ENCODE measurements at places on chromosomes 13 and 19.

- DNase-seq = no peak
Measured at GRCh38 chr13:57832187-57832586, 200.6 kb downstream of the PCDH17 start.

- DNase-seq = no peak
Measured at GRCh38 chr13:86870444-86870843, 800.7 kb upstream of the SLITRK5 start.

- DNase-seq = no peak
Measured at GRCh38 chr13:33550885-33551284, 265.3 kb upstream of the STARD13 start.

- peak; percentile 50 for DNase-seq
Measured at GRCh38 chr13:48579165-48579918, 46.5 kb upstream of the RCBTB2 start.

DNA sequence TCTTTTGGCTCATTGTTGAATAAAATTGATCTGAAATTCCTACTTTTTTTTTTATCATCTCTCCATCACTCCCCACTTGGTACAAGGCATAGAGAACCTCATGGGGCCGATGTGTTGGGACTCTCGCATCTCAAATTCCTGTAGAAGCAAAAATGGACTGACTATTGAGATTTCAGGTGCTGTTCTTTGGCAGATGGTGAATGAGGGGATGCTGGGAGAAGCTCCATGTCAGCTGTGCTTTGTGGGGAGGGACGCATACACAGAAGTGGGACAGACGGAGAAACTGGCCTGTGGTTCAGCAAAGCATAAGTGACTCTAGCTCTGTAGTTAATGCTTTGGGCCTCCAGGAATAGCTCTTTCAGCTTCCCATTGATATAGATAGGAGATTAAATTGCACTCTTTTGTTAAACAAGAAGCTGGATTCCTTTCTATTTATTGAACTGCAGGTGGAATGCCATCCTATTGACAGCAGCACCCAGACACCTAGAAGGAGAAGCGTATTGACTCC is 194.5 kb upstream of the RNF113B start:
- DNase-seq = no peak

DNA sequence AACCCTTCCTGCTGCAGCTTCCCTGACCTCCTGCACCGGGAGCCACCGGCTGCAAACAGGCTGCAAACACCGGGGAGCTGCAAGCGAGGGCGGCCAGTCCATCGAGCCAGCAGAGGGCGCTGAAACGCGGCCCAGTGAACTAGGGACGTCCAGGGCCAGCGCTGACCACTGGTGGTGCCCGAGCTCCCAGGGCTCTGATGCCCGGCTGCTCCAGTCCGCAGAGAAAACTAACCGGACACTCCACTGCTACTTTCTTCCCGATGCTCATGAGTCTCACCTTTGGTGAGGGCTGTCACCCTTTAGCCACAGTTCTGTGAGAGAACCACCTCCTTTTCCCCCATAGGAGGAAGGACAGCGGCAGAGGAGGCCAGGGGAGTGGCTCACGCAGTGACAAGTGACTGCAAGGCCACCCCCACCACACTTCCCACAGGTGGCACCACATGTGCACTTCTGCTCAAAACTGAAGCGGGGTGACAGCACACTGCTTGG is 82.8 kb upstream of the MTIF3 start:
- DNase-seq = no peak

- DNase-seq = no peak
Measured at GRCh38 chr19:6276447-6276846, 3.3 kb downstream of the MLLT1 start.

DNA sequence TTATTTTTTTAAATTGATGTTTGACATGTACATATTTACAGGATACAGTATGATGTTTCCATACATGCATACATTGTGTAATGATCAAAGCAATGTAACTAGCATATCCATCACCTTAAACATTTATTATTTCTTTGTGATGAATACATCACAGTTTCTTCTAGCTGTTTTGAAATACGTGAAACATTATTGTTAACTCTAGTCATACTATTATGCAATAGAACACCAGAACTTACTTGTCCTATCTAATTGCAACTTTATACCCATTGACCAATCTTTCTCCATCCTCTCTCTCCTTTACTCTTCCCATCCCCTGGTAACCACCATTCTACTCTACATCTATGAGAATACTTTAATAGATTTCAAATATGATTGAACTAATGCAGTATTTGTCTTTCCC is 1942.7 kb downstream of the PCDH9 start:
- DNase-seq = no peak

DNA sequence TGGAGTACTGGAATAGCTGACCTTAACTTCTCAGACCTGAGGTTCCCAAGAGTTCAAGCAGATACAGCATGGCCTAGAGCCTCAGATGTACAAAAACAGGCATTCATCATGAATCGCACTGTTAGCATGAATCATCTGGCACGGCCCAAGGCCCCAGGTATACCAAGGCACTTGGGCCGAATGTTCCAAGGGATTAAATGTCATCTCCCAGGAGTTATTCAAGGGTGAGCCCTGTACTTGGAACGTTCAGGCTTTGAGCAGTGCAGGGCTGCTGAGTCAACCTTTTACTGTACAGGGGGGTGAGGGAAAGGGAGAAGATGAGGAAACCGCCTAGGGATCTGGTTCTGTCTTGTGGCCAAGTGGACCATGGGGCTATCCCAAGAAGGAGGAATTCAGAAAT is 6.3 kb downstream of the KLK3 start:
- DNase-seq = no peak

DNA sequence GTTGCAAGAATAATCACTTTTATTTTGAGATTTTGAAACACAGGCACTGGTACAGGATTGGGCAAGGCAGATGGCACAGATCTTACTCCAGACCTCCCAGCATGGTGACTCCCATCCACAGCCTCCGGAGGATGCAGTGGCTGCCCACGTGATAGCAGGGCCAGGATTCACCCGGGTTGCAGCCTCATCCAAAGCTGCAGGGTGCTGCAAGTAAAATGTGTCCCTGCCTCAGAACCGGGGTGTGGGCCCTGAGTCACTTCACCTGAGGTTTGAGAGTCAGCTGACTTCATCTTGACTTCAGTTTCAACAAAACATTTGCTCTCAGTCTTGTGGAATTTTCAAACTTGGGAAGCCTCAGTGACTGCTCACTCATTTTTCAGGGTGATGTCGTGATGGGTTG is 201.9 kb downstream of the FGF9 start:
- no peak for DNase-seq

DNA sequence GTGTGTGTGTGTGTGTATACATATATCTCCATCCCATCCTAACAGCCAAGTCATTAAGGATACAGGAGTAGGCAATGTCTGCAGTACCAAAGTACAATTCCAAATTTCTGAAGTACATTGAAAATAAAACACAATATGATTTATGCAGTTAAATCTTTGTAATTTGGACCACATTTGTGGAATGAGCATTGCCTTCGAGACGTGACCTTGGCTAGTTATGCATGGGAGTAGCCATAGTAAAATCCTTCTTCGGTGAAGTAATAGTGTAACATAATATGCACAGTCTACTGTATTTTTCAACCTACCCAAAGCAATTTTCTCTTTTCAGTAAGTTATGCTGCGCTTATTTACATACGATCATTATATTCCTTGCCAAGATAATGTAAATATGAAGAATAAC is 665.7 kb upstream of the GPC6 start:
- DNase-seq = no peak

DNA sequence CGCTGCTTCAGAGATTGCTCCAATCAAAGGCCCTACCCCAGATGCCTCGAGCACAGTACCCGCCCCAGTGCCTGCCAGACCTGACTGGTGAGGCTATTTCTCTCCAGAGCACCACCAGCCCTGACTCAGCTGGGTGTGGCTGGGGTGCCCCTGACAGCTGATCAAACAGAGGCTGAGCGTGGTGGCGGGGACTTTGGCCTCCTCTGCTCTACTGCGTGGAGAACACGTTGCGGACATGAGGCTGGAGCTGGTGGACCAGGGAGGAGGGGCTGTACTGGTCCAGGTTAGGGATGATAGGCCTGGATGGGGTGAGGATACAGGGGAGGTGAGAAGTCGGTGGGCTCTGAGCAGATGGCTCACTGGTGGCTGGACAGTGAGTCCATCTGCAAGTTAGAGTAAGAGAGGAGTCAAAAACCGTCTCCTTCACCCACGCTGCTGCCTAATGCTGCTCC is 3.5 kb upstream of the DOCK6 start:
- no peak for DNase-seq

DNA sequence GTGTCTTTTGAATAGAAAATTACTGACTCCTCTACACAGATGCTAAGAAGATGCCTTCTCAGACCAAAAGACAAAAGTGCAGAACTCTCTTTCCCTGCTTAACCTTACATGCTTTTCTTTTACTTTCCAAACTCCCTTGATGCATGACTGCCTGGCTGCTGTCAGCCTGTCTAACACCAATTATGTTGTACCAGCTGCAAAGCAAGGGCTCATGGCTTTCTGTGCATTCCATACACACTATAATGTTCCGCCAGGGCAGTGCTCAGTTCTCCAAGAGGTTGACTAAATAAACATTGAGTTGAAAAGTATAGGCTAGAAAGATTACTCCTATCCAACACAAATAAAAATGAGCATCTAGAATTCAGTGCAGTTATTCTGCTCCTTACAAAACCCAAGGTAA is 330.4 kb upstream of the NBEA start:
- DNase-seq = no peak

DNA sequence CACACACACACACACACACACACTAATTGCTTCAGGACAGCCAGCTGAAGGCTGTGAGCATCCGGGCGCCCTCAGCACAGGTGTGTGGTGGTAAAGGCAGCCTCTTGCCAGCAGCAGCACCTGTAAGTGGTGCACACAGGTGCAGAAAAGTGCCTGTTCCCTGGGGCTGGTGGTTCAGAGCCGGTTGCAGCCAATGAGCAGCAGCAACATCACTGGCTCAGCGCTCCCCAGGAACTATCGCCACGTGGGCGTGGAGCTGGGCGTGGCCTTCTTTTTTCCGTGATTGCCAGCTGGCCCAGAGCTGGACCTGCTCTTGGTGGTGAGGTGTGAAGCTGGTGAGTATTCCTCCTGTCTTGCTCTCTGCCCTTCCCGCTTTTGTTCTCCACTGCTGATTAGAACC is at the start of gene NLRP5:
Gene NLRP5, plus strand, starts transcription at position 289 of the 400 bp plus-strand sequence.
- no peak for DNase-seq

- no peak for DNase-seq
Measured at GRCh38 chr13:92589955-92590354, 636.7 kb upstream of the GPC6 start.

DNA sequence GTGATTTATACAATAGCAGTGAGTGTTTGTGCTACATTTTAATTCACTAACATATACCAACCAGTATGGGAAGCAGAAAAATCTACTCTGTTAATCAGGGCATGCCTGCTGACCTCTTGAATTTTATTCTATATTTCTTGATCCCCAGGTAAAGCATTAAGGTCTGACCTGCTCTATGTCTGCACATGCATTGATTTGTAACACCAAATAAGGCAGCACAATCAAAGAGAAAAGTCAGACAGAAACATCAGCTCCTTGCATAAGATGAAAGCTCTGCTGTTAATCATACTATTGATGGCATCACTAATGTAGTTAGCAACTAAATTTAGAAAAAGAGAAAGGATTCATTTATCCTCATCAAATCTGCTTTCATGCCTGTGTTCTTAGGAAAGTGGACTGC is 2744.8 kb upstream of the PCDH20 start:
- DNase-seq = no peak

DNA sequence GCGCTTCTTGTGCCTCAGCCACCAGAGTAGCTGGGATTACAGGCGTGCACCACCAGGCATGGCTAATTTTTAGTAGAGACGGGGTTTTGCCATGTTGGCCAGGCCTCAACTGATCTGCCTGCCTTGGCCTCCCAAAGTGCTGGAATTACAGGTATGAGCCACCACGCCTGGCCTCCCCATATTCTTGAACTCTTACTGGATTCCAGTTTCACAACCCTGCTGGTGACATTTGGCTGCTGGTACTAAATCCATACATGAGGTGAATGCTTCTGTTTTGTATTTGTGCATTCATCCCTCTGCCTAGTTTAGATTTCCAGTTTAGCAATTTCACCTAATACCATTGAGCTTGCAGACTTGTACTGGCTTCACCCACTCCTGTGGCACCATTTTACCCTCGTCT is 13.9 kb downstream of the SLC25A15 start:
- no peak for DNase-seq

- DNase-seq = no peak
Measured at GRCh38 chr19:9932835-9933234, 3.5 kb downstream of the OLFM2 start.

GRCh38 chr19:14478113-14478545 is 3.0 kb upstream of the PTGER1 start:
- no peak for DNase-seq

DNA sequence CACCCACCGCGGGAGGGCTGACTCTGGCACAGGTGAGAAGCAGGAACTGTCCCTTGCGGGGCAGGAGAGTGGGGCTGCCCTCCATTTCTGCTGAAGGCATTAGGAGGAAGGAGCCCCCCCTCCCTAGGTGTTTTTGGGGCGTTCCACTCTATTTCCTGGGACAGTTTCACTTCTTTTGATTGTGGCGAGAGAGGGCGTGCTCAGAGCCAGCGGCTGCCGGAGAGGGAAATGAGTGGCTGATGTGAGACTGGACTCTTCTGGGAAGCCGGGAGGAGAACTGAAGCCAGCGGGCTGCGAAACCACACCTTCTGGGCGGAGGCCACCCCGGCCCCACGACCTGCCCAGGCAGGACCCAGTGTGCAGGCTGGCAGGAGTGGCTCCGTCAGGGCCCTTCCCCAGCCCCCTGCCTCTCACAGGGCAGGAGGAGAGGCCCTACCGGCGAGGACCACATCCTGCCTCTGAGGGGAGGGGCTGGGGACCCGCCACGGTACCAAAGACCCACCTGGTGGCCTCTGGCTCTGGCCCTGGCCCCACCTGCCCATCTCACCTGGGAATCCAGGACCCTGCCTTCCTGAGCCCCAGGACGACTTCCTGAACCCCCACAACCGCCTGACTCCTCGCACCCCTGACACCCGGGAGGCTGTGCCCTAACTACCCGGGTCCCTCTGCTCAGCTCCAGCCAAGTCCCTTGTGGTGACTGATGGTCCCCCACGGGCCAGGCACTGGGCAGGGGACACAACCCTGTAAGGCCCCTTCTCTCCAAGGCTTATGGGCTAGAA is 25.9 kb downstream of the MPND start:
- DNase-seq = peak; percentile 31

DNA sequence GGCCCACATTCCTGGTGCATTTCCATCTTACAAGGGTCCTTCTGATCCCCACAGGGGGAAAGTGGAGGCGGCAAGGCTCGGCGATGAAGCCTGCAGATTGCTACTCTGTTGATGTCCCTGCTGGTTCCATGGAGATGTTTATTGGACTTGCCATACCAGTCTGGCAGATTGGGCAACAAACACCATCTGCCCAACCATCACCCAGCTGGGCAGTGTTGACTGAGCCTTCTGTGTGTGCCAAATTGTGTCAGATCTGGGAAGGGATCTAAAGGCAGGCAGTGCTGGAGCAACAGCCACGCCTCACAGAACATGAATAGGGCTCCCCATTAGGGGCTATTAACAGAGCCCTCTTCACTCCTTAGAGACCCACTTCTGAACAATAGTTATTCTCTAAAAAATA is 35.0 kb downstream of the FLT1 start:
- DNase-seq = no peak
